ENCODE measurements at places on chromosomes 7 and 10.

DNA sequence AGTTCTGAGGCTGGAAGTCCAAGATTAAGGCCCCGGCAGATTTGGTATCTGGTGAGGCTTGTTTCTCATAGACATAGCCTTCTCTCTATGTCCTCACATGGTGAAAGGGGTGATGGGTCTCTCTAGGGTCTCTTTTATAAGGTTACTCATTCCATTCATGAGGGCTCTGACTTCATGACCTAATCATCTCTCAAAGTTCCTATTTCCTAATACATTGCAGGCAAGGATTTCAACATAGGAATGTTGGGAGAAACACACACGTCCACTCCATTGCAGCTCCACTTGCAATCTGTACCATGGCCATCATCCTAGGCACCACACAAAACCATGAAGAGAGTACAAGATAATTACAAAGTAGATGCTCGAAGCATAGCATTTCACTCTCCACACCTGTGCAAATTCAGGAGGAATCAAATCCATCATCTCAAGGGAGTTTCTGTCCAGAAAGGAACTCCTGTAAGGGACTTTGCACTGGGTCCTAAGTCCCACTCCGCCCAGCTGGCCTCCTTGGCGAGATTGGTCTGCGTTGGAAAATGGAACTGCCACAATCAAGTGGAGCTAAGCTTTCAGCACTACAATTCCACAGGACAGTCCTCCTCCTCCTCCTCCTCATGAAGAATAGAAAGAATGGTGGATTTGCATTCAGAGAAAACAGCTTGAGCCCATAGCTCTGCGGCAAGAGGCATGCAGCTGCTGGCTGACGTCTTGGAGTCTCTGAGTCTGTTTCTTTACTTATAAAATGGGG, 8.8 kb downstream of the DDC start:
- no peak for DNase-seq

DNA sequence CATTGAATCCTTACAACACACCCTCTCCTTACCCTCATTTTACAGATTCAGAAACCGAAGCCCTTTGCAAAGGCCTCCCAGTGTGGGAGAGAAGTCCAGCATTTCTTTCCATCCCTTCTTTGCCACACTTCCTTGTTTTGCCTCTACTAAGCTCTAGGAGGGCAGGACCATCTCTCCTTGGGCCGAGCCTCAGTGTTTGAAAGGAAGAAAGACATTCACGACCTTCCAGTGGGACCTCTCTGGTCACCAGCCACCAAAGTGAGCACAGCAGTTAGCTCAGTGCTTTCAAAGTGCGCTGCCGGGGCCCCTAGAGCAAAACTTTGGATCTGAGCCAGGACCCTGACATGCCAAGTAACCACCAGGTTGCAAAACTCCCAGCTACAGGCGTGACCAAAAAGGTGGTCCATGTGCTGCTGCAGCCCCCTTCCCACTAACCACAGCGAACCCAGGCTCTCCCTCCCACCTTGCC, 12.4 kb downstream of the CTBP2 start:
- no peak for DNase-seq

DNA sequence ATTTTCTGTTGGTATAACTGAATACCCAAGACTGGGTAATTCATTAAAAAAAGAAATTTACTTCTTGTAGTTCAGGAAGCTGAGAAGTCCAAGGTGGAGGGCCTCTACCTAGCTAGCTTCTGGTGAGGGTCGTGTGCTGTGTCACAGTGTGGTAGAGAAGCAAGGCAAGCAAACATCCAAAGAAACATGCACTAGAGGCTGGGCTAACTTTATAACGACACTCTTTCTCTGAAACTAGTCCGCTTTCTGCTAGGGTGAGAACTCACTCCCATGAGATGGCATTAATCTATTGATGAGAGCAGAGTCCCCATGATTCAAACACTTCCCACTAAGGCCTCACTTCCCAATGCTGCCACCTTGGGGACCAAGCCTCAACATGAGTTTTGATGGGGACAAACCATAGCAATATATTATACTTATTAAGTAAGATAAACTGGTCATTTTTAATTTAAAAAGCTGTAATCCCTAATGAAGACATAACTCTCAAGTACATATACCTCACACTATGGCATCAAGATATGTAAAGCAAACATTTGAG, 50.8 kb downstream of the PHYHIPL start:
- DNase-seq = no peak

DNA sequence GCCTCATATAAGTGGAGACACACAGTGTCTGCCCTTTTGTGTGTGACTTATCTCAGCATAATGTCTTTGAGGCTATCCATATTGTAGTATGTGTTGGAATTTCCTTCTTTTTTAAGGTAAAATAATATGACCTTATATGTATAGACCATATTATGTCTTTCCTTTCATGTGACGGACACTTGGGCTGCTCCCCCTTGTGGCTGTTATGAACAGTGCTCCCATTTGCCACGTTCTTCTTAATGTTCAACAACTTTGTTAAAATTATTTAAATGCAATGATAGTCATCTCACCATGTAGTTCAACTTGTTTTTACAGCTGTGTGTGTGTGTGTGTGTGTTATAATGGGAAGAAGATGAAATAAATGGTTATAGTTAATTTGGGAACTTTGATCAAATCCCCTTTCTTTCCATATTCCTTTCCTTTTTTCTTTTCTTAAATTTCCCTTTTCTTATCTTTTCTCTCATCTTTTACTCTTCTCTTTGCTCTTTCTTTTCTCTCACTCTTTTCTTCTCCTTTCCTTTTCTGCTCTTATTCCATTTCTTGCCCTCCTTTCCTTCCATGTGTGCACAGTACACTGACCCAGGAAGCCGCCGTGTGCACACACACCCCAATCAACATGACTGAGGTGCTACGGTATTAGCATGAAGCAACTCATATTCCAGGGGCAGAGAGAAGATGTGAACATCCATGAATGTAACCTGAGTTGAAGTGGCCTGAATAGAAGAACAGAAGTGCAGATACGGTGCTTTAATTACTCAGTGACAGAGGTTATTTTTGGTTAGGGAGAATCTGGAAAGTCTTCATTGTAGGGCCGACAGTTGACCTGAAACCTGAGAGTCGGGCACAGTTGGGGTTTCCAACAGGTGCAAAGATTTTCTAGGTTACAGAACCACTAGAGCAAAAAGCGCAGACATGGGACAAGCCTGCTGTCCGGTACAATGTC, 596.6 kb downstream of the SDK1 start:
- DNase-seq = no peak

GRCh38 chr10:119770928-119771327, 45.1 kb downstream of the INPP5F start:
- DNase-seq = no peak

- DNase-seq = no peak
These were observed 11.4 kb upstream of the ARHGAP12 start for GRCh38 chr10:31939797-31940708.

- DNase-seq = no peak
These were observed 75.9 kb downstream of the BUB3 start for GRCh38 chr10:123229927-123230630.

- DNase-seq = peak; percentile 41
These were observed 75.1 kb downstream of the MAD1L1 start for GRCh38 chr7:2157473-2158279.

- DNase-seq = no peak
These were observed 83.1 kb upstream of the EGR2 start for GRCh38 chr10:62899311-62899710.

GRCh38 chr7:115683093-115683492, 347.5 kb downstream of the TFEC start:
- no peak for DNase-seq
